ENCODE measurements at places on chromosomes 16 and 17.

DNA sequence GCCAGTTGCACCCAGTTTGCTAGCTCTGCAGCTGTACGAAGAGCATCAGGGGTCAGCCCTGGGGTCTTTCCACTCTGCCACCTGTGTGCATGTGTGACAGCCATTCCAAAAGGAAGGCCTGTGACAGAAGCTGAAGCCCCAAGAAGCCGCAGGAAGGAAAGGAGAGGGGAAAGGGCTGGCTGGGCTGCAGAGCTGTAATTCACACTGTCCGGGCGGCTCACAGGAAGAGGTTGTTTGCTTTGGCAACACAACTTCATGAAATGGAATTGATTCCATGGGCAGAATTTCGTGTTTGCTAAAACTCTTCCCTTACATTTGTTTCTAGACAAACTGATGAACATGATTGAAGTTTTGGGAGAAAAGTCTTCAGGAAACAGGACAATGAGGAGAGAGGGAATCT is 14.8 kb downstream of the TMEM204 start:
- DNase-seq = no peak

GRCh38 chr17:62822080-62822904 is 14.2 kb upstream of the MARCHF10 start:
- no peak for DNase-seq

DNA sequence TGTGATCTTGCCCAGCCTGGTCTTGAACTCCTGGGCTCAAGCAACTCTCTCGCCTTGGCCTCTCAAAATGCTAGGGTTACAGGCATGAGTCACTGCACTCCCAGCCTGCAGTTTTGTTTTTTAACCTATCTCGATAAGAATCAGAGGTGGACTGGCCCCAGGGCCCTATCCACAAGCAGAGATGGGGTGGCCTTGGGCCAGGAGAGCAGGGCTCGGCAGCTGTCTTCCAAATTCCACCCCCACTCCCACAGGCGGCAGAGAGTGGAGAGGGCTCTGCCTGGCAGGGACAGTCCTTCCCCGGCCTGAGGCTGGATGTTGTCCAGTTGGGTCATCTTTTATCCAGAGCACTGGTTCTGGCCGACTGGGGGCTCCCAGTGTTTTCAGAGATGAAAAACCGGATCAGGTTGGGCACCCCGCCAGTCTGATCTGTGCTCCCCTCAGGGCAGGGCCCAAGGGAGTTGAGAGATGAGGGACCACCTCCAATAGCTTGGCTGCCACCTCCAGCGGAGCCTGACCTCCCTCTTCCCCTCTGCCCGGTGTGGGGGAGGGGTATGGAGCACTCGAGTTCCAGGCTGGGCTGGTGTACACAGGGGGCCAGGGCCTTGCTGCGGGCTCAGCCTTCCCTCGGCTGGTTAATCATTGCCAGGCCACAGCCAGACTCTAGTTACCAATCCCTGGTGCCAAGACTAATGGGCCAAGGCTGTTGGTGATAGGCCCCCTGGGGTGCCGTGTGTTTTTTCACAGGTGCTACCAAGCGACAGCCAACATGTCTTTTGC is 30.3 kb upstream of the MYO15B start:
- no peak for DNase-seq

DNA sequence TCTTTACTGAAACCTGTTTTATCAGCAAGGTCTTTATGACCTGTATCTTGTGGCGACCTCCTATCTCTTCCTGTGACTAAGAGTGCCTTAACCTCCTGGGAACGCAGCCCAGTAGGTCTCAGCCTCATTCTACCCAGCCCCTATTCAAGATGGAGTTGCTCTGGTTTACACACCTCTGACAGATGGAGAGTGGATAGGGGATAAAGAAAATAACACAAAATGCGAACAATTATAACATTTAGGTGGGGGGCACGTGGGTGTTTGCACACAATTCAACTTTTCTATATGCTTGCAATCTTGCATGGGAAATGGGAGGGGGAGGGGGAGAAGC is 83.3 kb downstream of the RMI2 start:
- no peak for DNase-seq

- no peak for DNase-seq
Measured at GRCh38 chr17:76120658-76121008, 17.0 kb upstream of the EXOC7 start.
